ENCODE measurements at places on chromosomes 2 and 18.

GRCh38 chr2:239028253-239028619 is 180.4 kb downstream of the TWIST2 start:
- no peak for DNase-seq

DNA sequence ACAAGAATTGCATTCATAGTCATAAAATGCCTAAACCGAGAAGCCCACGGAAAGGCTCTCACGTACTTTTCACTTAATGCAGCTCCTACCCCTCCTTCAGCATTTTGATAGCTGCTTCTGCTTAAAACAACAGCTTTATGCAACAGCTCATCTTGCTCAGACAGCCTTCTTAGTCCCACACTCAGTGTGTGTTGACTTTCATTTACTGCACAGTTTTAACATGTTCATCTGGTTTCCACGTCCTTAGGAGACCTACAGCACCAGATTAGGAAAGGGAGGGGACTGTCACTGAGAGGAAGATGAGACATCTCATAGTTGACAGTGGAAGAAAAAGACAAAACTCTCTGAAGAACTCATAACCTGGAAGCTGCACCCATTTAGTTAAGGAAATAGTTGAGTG is 435.4 kb downstream of the SETBP1 start:
- no peak for DNase-seq

DNA sequence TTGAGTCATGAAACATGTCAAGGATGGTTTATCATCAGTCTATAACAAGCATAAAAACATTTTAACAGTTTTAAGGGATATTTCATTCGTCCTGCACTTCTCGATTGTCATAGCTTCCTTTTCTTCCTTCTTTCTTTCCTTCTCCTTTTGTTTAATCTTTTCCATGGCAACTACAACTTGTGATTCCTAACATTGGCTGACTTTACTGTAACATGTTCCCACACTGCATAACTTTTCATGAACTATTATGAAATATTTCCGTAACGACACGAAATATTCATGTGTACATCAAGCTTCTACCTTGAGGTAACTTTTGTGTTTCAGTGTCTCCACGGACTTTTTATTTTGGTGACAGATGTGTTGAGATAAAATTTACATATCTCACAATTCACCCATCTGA is 134.4 kb downstream of the ACTR3 start:
- no peak for DNase-seq

DNA sequence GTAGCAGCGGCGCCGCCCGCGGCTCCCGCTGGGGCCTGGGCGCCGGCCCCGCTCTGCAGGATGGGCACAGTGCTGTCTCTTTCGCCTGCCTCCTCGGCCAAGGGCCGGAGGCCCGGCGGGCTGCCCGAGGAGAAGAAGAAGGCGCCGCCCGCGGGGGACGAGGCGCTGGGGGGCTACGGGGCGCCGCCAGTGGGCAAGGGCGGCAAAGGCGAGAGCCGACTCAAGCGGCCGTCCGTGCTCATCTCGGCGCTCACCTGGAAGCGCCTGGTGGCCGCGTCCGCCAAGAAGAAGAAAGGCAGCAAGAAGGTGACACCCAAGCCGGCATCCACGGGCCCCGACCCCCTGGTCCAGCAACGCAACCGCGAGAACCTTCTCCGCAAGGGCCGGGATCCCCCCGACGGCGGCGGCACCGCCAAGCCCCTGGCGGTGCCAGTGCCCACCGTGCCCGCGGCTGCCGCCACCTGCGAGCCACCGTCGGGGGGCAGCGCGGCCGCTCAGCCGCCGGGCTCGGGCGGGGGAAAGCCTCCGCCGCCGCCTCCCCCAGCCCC is 369 bp downstream of the CDK5R2 start:
- peak; percentile 41 for DNase-seq

DNA sequence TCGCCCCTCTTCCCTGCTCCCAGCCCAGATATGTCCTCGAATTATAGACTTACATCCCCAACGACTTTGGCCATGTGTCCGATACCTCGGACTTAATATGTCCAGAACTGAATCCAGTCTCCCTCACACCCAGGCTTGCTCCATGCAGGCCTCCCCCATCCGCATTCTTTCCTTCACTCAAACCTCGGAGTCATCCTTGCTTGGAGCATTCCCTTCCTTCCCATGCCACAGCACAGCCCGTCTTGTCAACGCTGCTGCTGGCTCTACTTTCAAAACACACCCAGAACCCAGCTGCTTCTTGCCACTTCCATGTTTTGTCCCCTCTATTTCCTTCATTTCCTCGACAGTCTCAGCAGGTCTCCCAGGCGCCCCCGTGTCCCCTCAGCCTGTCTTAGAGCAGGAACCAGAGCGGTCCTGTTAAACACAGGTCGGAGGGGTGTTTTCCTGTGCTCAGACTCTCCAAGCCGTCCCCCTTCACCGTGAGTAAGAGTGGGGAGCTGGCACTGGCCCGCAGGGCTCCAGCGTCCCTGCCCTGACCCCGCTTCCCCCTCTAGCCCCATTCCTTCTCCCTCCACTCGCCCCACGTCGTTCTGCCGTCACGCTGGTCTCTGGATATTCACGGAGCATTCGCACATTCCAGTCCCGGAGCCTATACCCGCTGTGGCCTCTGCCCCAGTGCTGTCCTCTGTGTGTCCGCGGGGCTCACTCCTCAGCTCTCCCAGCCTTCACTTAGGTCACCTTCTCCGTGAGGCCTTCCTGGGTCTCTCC is 54.4 kb downstream of the VAPA start:
- no peak for DNase-seq

DNA sequence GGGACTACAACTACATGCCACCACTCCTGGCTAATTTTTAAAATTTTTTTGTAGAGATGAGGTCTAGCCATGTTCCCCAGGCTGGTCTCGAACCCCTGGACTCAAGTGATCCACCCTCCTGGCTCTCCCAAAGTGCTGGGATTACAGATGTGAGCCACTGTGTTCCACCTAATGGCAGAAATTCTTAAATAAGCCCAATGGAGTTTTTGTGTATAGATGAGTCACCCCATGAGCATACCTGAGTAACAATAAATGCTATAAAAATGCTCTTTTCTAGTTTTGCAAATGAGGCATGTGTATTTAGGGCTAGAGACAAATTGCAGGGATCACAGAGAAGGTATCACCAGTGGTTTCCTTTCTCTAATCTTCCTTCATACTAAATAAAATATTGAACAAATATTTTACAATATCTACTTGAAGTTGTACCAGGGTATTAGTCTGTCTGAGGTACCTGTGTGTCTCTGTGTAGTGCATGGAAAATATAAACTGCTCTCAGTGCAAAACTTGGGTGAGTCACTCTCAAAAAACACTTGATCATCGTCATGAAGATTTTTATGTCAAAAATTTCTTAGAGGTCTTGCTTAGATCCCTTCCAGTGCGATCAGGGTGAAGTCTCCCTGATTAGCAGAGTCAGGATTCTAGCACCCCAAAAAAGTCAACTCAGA is 337.1 kb upstream of the MMADHC start:
- DNase-seq: no peak

DNA sequence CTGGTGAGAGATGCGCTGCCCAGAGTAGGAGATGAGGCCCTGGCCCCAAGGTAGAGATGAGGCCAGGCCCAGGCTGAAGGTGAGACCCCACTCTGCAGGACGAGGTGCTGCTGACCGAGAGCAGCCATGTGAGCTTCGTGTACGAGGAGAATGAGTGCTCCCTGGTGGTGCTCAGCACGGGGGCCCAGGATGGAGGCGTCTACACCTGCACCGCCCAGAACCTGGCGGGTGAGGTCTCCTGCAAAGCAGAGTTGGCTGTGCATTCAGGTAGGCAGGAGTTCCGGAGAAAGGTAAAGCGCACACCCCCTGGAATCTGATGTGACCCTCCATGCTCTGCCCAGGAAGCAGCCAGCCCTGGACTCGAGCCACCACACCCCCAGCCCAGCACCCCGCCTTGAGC is 21.5 kb upstream of the GMPPA start:
- no peak for DNase-seq

DNA sequence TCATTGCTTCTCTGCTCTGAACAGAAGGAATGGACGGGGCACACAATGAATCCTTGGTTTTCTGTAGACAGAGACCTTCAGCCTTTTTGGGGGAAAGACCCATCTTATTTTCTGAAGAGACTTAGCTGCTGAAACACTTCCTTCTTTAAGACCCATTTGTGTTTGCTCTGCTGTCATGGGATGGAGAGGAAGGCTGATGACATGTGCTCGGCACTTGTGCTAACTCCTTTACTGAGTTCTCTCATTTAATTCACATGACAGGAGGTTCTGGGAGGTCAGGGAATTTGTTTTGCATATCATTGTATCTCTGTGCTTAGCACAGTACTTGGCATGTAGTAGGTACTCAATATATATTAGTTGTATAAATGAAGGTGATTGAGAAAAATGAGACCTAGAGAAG is 39.0 kb downstream of the OXER1 start:
- no peak for DNase-seq

GRCh38 chr2:187453078-187453641 is 5.1 kb upstream of the CALCRL start:
- DNase-seq: peak; percentile 24

DNA sequence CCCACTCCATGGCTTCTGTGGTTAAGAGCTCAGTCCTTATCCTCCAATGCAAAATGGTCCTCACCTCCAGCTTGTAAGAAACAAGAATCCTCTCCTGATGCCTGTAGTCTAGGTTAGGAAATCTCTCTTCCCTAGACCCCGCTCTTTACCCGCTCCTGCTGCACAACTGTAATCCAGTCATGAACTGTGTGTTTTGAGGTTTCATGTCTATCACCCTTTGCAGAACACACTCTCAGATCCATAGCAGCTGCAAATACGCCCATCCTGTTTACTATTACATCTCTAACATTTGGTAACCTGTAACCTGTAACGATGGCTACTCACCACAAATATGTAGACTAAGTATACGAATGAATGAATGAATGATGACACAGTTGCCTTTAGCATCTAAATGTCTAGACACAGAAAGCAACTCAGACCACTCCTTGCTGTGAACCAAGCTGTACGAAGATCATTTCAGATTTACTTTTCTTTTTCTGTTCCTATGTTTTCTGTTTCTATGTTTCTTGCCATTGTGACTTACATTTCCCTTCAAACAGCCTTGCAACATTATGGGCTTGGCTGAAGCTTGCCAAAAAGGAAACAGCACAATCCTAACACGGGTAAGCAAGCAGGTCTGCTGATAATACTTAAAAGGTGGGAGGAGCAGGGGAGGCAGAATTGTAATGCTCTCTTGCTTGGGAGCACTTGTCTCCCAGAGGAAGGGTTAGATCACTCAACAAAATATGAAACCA is 53.7 kb downstream of the EPHA4 start:
- DNase-seq: no peak

DNA sequence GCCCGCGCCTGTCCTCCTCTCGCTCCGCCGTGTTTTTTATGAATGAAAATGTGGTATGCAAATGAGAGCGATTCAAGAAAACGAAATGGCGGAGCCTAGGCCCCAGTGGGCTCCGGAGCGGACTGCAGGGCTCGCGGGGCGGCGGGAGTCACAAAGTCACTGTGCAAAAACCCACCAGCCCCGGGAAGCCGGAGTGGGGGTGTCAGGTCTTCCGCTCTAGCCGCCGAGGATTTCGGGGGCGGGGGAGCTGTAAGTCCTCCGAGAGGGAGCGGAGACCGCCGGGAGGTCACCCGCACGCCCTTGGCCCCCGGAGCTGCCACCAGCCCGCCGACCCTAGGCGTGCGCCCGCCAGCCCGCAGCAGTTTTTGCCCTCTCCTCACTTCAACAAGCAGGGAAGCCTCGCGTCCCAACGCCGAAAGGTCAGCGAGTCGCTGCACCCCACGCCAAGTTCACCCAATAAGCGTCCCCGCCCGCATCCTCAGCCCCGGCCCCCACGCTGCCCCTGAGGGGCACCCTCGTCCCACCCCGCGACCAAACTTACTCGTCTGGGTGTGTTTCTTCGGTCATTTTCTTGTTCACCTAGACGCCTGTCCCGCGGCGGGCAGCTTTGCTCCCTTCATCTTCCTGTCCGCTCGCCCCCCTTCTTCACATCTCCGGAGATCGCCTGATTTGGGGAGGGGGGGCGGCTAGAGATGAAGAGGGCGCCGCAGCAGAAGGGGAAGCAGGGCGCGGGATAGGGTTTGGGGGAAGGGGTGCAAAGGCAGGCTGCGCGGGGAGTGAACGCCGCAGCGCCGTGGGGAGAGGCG is 775 bp downstream of the SPRED2 start:
- peak; percentile 23 for DNase-seq

GRCh38 chr2:192377173-192377572 is 182.4 kb upstream of the TMEFF2 start:
- no peak for DNase-seq

DNA sequence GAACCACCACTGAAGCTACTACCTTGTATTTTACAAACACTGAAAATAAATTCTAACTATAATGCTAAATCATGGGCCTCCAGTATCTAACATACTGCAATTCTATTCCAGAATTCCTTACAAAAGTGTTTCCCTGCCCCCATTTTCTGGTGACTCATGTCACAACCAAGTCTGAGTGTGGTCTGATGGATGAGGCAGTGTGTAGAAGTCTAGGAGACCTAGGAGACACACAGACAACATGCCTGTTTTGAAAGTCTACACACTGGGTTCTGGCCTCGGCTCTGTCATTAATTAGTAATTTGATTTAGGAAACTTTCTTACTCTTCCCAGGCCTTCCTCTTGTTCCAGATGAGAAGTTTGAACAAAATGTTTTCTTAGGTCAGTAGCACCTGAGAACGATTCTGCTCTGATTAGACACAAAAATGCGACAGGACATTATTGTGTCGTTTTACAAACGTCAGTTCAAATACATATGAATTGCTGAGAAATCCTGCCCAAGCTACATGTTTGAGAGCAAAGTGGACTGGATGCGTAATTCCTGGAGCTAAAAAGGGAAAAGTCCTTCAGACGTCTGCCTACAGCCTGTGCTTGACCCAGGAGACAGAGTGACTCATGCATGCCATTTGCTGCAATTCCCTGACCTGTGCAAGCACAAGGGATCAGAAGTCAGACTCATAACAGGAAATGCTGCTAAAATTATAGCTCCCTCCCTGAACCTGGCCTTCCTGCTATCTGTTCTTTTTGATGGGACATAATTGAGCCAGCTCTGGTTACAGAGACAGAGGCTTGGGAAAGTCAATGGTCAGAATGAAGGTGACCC is 494.4 kb downstream of the SOX11 start:
- DNase-seq: no peak

DNA sequence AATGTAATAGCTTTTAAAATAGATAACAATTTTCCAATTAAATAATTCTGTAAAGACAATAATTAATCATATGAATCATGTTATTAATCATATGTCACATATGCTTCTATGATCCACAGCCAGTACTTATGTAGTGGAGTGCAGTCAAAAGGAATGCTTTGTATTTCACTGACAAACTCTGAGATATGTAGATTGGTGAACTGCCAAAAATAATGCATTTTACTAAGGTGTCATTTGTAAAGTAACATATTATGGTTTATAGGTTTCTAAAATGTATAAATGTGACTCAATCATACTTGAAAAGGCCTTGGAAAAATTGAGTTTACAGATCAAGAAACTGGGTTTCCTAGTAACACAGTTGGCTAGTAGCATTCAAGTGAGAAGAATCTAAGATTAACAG is 93.8 kb upstream of the KCNH7 start:
- no peak for DNase-seq

Measured in NCI-H1092 treated with DMSO at 0.1 percent for 48 hours (cell line).